ENCODE measurements at places on chromosomes 1 and 21. TPM values are rescaled to one million over a fixed set of nuclear protein-coding genes. Genes with fewer than 3 reads are reported as not detected.

GRCh38 chr1:71651214-71651613 lies 570.4 kb upstream of the ZRANB2 start:
- no peak for DNase-seq

SLC1A7 gene
- not detected for total RNA-seq

DNA sequence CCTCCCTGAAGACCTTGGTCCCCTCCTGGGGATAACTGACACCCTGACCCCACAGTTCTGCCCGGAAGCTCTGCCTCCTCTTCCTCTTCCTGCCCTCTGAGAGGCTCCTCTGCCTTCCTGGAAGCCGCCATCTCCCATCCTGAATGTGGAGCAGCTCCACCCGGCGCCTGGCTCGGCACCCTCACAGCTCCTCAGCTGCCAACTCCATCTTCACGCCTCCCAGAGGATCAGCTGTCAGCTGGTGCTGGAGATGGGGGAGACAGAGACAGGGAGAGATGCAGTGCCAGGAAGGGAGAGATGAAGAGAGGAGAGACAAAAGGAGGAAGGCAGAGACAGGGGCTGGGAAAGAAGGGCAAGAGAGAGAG lies 210.4 kb upstream of the CSF3R start:
- no peak for DNase-seq

KCNK2 gene
- total RNA-seq = not detected

RRP15 gene
- 15.2 TPM for total RNA-seq

GRCh38 chr1:178050084-178050483 lies 43.8 kb upstream of the RASAL2 start:
- DNase-seq = no peak

- no peak for DNase-seq
These were observed 57.1 kb upstream of the KAZN start for GRCh38 chr1:14541348-14541747.

Measured in CD4-positive, alpha-beta T cell (primary cell).